Posterior cingulate gyrus (tissue), 11 donors: ENCODE measurements at places on chromosomes 16 and 17.

DNA sequence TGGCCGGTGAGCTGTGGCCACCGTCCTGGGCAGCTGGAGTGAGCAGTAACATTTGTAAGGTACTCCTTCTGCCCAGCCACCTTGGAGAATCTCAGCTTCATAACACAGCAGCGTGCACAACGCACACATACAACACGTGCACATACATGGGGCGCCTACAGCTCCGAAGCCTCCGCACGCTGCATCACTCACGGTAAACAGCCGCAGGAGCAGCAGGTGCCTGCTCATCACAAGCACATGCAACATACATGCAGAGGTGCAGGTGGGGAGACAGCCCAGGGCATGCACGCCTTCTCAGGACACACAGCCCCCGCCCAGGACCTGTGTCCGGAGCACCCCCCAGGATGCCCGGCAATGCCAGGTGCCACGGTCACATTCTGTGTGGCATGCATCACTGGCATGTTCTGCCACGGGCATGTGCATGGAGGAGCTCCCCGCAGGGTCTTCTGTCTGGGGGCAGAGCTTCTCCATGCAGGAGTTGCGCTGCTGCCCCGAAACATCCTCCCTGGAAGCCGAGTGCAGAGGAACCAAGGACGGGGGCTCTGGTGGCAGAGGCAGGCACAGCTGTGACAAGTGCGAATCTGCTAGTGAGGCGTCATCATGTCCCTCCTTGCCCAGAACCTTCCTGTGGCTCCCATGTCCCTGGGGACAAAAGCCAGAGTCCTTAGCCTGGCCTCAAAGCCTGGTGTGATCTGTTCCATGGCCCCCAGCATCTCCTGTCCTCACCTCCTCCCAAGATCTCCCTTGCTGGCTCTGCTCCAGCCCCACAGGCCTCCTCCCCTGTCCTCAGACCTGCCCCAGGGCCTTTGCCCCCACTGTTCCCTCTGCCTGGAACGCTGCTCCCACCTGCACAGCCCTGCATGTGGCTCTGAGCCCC, 184.0 kb upstream of the GSE1 start:
- DNase-seq = peak; percentile 5

- DNase-seq = no peak
Observed at GRCh38 chr16:71885261-71885650, 1.3 kb upstream of the ZNF821 start.

DNA sequence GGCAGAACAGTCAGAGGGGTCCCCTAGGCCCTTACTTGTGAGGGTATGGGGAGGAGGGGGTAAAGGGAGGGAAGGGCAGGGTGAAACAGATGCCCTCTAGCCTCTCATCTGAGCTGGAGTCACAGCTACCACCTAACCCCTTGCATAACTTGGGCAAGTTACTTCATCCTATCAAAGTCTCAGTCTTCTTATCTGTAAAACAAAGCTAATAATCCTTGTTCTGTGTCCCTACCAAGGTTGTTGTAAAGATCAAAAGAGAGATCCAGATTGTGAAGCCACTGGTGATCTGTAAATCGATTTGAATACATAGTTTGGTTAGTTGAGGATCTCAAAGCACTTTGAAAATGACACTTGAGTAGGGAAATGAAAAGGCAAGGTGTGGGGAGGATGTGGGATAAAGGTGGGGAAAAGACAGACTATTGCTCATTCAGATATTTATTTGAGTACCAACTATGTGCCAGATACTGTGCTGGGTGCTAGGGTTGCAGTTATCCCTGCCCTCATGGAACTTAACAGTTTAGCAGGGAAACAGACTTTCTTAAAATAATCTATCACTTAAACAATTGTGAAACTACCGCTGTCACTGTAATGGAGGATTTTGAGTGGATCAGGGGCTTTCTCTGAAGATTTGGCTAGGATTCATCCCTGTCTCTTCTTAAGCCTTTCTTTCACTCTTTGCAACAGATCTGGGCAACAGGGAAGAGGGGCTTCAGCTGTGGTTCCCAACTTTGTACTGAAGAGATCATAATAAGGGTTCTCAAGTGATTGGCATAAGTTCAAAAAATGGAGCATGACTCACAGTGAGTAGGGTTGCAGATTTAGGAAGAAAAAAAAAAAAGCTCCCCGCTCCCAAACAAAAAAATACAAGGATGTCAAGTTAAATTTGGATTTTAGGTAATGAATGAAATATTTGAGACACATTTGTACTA, 3.0 kb downstream of the HEATR9 start:
- no peak for DNase-seq

DNA sequence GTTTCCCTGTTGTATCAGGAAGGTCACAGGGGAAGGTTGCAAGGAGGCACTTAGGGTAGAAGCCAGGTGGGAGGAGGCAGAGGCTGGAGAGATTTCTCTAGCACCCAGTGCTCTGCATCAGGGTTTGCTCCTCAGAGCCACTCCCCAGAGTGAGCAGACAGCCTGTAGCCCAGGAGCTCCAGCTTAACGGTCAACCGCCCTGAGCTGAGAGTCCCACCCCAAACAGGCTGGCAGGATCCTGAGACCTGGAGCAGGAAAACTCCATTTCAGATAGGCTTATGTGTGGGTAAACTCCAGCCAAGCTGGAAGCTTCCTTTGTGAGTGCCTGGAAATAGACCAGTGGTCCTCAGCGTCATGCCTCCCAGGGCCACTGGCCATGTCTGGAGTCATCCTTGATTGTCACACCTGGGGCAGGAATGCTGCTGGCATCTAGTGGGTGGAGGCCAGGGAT, 37.9 kb downstream of the MPRIP start:
- DNase-seq = peak; percentile 64

- no peak for DNase-seq
Observed at GRCh38 chr16:3701531-3701930, 15.8 kb downstream of the TRAP1 start.

GRCh38 chr17:75637551-75637950, 4.3 kb downstream of the SMIM5 start:
- DNase-seq = no peak

DNA sequence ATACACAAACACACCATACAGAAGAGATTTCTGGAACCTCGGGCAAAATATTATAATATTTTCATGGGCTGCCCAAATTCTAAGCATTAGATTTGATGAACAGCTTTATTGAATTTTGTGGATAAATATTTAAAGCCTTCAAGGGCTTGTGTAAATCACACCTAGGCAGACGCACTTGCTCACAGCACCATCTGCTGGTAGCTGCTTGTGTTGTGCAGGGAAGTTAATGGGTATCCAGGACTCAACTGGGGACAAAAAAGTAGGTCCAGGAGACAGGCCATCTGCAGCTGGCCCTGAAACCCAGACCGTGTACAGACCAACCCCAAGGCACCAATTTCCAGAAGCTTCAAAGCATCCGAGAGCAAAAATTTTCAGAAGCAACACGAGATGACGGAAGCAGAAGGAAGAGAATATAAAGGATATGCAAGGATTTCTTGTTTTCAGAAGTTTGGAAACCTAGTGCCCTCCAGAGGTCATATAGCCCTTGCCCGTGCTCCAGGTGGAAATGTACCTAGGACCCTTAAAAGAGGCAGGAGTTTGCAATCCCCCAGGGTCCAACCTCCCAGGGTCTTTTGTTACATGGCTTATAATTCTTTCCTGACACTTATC, 140.0 kb downstream of the CHD9NB start:
- peak; percentile 91 for DNase-seq

DNA sequence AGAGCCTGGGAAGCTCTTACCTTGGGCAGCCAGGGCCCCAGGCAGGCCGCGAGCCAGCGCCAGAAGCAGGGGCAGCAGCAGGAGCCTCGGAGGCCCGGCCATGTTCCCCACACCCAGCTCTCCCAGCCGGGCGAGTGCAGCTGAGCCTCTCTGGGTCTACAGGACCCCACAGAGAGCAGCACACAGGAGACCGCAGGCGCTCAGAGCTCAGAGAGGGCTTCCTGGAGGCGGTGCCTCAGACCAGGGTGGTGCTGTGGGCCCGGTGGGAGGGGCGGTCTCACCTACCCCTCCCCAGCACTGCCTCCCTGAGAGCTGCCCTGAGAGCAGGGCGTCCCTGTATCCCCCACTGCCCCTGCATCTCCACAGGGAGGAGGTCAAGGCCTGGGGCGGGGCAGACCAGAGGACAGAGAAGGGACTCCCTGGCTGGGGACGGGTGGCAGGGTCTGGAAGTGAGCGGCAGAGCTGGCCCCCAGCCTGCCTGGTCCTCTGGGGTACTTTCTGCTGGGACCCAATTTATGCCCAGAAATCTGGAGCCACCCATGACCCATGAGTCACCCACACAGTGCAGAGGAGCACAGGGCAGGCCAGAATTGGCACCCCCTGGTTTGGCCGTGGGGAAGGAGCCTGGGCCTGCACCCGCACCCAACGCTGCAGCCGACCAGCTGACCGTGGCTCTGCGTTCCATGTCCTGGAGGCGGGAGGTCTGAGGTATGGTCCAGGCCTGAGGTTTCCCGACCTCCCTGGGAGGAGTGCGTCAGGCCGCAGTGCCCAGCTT, at the start of gene CD7:
CD7 (minus strand) TSS at position 215 of the 775 bp plus-strand sequence; CDS start at position 102, 113 bp downstream.
- DNase-seq = no peak

- no peak for DNase-seq
Observed at GRCh38 chr17:8012996-8013640, 10.7 kb downstream of the GUCY2D start.

- no peak for DNase-seq
Observed at GRCh38 chr16:57304169-57305061, 19.9 kb upstream of the PLLP start.

- DNase-seq = peak; percentile 60
Observed at GRCh38 chr16:70267516-70267915, 15.8 kb upstream of the EXOSC6 start.
